ENCODE measurements at places on chromosomes 6 and 20. TPM values are rescaled to one million over a fixed set of nuclear protein-coding genes. Genes with fewer than 3 reads are reported as not detected.

DNA sequence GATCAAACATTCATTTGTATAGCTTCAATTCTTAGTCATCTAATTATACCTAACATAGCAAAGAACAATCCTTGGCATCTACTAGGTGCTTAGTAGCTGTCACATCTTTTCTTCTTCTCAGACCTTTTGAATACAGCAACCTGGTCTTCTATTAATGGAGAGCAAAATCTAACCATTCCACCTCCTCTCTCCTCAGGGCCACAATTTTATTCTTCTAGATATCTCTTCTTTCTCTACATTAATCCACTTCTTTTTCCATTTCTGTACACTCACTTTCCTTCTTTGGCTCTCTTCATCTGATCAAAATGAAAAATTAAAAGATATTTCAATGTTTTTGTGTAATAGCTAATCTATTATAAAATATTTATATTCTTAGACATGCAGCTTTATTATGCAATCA lies 9.0 kb upstream of the HLA-DOA start:
- DNase-seq, result no peak

- no peak for DNase-seq
These were observed 209.5 kb downstream of the CLIC5 start for GRCh38 chr6:45806172-45806571.

DNA sequence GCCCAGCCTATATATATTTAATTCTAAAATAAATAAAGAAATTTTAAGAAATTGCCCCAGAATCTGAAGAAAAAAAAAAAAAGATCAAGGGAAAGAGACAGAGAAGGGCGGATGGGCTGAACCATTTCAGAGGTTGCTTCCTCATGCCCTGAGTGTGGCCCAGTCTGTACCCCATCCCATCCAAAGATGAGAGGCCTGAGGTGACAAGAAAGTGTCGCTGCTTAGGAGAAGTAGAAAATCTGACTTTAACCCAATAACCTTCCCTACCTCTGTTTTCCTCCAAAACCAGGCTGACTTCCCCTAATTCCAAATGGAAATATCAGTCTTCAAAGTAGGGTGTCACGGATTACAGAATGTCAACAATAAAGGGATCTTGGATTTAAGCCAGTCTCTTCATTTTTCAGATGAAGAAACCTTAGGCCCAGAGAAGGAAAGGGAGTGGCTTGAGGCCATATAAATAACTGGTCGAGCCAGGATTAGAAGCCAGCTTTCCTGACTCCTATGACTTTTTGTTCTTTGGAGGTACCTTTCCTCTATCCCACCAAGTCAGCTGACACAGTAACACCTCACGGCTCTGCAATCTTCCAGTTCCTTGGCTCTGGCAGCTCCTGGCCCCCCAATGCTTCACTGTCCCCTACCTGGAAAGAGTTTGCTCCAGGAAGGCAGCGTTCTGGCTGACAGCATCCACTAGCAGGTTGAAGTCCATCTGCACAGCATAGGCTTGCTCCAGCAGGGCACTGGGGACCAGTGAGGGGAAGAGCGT lies 10.1 kb downstream of the GSS start:
- DNase-seq, result no peak

GRCh38 chr6:165245701-165246100 lies 63.7 kb downstream of the C6orf118 start:
- DNase-seq, result no peak

- no peak for DNase-seq
These were observed 59.4 kb upstream of the CITED2 start for GRCh38 chr6:139433631-139434419.

DNA sequence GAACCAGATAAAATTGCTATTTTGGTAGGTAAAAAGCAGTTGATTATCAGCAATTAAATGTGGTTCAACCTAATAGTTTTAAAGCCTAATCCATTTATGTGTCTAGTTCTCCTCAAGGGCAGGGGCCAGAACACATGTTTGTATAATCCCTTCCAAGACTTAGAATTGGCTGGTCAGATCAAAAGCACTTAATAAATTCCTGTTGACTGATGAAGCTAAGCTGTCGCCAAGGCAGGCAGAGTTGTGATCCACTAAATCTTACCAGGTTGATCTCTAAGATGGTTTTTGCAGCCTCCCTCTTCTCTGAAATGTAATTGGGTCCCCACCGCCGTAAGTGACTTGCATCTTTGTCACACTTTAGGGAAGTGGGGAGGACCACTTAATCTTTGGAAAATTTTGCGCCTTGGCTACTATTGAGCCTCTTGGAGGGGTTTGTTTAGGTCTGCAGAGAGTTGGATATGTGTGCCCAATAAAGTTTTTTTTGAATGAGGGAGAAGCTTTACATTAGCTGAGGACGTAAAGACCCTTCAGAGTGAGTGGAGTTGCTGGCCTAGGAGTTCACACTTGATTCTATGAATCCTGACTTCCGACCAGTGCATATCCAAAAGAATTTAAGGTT lies 65.9 kb downstream of the PHF20 start:
- DNase-seq, result no peak

The EMILIN3 gene
- total RNA-seq, result not detected

The ESF1 gene
- total RNA-seq, result 26.8 TPM

The ARG1 gene
- total RNA-seq, result not detected

Data from activated naive CD8-positive, alpha-beta T cell treated with anti-CD3 and anti-CD28 coated beads for 36 hours (primary cell).